ENCODE measurements at places on chromosomes 7 and 10.

- DNase-seq = no peak
Measured at GRCh38 chr7:92177362-92177761, 1.6 kb downstream of the LRRD1 start.

DNA sequence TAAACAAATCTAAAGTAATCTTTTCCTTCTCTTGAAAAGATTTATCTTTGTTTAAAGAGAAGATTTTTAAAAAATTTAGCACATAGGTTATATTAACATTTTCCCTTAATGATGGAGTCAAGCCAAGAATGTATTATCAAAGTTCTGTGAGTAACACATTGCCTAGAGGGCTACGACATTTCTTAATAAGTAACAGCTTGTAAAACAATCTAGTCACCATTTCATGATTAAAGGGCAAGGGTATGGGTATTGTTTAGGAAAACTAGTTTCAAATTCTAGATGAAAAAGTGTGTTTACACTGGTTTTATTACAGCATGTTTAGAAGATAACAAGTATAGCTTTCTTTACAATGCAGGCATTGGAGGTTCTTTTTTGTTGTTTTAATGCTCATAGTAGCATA lies 28.6 kb upstream of the LAMB4 start:
- no peak for DNase-seq

GRCh38 chr7:148084138-148084537 lies 506.4 kb upstream of the C7orf33 start:
- DNase-seq = no peak

DNA sequence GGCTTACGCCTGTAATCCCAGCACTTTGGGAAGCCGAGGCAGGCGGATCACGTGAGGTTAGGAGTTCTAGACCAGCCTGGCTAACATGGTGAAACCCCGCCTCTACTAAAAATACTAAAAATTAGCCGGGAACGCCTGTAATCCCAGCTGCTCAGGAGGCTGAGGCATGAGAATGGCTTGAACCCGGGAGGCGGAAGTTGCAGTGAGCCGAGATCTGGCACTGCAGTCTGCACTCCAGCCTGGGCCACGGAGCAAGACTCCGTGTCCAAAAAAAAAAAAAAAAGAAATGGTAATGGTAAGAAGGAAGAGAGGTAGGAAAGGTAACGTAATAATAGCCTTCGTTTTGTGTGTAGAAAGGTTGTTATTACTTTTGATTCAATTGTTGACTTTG lies 1.2 kb downstream of the HSPA14 start:
- DNase-seq = no peak

DNA sequence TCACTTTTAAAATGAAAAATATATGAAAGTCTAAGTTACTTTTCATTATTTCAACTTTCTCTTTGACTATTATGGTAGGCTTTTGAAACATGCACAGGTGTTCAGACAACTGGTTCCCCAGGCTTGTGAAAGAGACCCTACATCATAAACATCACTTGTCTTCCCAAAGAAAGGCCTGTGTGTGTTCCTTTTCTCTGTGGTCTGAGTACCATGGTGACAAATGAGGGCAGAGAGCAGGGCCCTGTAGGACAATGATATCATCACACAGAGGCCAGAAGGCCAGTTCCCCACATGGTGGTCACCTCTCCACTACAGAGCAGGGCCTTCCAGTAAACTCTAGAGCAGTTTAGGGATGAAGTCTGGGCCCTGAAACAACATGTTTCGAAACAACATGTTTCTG lies 288.8 kb downstream of the USP6NL start:
- DNase-seq = no peak

DNA sequence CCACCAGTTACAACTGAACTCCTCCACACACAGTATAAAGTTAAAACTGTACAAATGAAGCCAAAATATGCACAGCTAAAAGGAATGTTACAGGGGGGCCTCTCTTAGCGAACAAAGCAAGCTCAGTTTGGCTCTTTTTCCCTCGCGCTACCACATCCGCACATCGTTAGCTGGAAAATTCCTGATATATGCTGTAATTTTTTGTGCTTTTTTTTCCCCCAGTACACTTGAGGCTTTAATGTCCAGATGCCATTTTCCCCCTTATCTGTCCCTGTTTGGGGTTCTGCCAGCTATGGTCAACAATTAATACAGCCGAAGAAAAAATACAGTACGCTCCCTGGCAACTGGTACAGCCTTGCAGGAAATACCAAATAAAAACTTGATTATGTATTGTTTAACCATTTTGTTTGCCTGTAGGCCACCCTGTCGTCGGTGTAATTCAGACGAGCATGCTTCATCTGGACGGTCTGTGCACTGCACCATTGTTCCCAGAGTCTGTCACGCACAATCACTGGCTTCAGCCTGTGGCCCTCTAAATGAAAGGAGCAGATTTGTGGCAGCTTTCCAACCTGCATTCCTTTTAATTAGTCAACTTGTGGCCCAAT lies 108.1 kb upstream of the FAM133B start:
- DNase-seq = no peak

- DNase-seq = no peak
Measured at GRCh38 chr10:93437086-93437945, 44.8 kb downstream of the MYOF start.

DNA sequence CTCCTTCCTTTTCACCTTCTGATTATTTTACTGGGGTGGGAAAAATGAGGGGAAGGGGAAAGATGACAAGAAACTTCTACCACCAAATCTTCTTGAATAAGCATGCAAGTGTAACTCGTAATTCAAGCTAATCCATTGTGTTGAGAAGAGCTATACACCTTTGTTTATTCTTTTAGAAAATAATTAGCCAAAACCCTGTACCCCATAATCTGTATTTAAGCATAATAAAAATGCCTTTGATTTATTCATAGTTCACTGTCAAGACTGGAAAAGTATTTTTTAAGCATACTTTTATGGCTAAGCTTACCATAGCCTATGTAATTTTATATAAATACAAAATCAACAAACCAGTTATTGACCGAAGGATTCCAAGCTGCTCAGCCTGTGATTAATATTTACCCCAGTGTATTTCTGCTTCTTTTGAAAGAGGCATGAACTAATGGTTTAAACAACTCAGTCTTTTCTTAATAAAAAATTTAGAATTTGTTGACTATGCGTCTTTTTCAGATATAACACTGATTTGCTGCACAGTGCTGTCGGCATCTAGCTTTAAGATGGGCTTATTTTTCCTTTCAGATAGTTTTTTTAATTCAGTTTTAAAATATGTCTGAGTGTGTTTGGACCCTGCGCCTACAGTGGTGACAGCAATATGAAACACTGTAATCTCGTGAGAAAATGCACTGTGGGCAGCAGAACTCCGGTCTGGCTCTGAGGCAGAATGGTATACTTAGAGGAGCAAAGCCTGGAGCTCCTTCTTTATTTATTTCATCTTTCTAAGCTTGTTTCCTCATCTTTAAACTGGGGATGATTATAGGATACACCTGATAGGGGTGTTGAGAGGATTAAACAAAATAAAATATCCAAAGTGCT lies 238.8 kb upstream of the LRGUK start:
- no peak for DNase-seq

- DNase-seq = peak; percentile 26
Measured at GRCh38 chr7:29825775-29826529, 19.6 kb downstream of the WIPF3 start.

DNA sequence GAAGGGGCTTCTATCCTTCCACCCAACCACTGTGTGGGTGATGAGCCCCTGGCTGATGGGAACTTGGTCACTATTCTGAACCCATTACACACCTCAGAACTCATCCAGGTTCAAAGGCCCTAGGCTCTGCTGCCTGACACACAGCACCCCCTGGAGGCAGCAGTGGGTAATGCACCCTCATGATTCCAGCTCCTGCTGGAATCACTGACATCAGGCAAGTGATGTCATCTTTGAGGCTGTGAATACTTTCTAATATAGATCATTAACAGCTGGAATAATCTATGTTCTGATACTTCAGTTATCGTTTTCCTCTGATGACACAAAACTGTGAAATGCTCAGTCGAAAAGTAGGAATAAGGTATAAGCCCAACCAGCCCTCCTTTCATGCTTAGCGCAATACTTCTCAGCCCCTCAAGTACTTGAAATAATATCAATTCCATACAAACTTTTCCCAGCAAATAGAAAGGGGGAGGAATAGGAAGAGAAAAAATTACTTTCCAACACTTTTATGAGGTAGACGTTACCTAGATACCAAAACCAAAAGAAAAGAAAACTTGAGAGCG lies 7.5 kb upstream of the RBP3 start:
- DNase-seq = peak; percentile 9

GRCh38 chr7:122518488-122518887 lies 180.4 kb downstream of the RNF133 start:
- no peak for DNase-seq

DNA sequence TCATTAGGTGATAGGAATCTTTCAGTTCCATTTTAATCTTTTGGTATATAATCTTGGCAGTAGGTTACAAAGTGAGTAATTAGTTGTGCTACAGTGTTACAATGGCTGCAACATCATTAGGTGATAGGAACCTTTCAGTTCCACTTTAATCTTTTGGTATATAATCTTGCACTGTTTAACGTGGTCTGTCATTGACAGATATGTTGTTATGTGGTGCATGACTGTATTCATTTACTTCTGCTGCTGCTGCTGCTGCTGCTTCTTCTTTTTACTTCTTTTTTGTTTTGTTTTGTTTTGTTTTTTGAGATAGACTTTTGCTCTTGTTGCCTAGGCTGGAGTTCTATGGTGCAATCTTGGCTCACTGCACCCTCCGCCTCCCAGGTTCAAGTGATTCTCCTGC lies 28.6 kb downstream of the ST7 start:
- DNase-seq = no peak

GRCh38 chr7:46162609-46163008 lies 241.5 kb upstream of the IGFBP3 start:
- DNase-seq = no peak

- no peak for DNase-seq
Measured at GRCh38 chr7:119900996-119901672, 371.8 kb upstream of the KCND2 start.

DNA sequence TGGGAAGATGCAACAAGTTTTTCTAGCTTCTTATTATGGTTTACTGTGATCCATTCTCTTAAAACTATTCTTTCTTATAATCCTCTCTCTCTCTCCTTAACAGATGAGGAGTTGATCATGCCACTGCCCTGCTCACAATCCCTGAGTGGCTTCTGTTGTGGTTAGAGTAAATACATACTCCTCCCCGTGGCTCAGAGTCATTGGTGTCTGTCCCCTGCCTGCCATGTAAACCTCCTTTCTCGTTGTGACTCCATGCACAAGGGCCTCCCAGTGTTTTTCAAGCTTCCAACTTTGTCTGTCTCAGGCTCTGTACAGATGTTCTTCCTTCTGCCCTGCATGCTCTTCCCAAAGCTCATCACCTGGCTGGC lies 20.4 kb downstream of the CCNY start:
- DNase-seq = no peak

DNA sequence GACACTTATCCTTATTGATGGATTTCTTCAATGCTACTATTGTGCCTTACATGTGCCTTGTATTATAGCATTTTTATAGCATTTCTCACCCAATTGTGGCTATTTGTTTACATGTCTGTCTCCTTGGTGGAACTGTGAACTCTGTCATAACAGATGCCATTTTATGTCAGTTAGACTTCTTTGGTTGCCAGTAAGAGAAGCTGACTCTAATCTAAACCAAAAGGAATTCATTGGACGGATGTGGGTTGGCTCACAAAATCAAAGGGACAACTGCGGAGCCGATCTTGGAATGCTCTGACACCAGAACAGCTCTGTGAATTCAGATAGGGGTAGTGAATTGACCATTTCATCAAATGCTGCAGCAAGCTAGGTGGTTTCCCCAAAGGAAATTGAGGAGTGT lies 15.0 kb downstream of the GARIN1A start:
- no peak for DNase-seq

GRCh38 chr10:124315591-124316270 lies 103.0 kb downstream of the OAT start:
- DNase-seq = no peak

DNA sequence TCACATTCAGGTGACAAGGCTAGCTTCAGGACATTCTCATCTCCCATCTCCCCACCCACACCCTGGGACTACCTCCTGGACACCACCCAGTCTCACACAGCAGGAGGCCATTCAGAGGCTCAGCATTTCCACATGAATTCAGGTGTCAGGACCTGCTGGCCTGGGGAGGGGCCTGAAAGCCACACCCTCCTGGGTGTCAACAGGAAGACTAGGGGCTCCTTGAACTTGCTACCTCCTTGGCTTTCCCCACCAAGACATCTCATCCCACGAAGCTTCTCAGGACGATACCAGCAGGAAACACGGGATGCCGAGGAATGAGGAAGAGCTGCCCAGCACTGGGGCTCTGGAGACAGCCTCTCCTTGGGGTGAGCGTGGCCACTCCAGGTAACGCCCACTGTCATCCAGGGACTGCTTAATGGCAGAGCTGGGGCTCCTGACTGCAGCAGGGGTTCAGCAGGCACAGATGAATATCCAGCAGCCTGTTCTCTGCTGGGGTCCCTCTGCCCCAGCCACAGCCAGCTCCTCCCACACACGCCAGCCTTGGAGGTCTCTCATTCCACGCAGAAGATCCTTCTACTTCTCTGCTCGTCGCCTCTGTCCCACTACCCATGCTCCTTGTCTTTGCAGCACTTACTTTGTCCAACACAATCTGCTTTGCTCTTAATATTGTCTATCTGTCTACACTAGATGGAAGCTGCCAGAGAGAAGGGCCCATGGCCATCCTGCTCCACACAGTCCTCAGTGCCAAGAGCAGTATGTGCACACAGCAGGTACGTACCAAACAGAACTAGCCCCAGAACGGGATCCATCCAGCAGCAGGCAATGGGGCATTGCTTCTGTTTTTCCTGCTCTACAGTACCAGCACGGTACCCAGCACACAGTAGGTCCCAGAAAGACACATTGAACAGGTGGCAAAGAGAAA lies 88.7 kb downstream of the FAM53B start:
- DNase-seq = no peak

- DNase-seq = no peak
Measured at GRCh38 chr7:115183431-115184057, 261.6 kb downstream of the MDFIC start.

DNA sequence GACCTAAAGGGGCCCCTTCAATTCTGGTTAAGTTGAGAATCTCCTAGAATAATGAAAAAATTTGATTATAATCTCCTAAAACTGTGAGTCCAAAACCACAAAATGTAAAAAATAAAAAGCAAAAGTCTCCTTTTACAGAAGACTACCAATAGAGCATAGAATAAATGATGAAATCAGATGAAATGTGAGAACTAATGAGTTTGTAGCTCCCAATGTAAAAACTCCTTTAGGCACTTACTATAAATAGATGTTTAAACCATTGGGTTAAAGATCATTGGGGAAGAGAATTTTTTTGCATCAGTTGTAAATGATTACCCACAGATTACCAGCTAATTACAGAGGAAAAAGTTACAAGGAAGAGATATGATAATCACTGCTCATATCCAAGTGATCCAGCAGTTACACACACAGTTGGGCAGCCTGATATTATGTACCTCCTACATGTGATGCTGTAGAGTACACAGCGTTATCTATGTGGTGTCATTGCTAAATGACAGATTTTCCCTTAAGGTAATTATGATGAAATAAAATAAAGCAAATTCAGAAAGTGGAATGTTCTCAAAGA lies 282.7 kb upstream of the SEMA3D start:
- no peak for DNase-seq

GRCh38 chr10:48445932-48446331 lies 139.5 kb downstream of the MAPK8 start:
- no peak for DNase-seq

GRCh38 chr7:81321949-81322348 lies 403.1 kb upstream of the SEMA3C start:
- DNase-seq = no peak

GRCh38 chr7:158821171-158822031 lies 7.9 kb downstream of the ESYT2 start:
- DNase-seq = no peak

Measured in GM12878 (cell line).